ENCODE measurements at places on chromosomes 7 and 10.

DNA sequence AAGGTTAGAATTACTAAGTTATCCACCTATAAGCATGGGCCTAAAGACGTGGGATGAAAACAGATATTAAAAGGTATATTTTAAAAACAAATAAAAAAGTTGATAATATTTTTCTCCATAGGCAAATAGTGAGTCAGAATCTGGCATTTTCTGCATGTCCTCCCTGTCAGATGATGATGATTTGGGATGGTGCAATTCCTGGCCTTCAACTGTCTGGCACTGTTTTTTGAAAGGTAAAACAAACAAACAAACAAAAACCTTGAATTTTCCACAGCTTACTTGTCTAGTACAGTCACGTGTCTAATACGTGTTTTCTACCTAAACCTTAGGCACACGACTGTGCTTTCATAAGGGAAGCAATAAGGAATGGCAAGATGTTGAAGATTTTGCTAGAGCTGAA is 17.4 kb downstream of the HBP1 start:
- no peak for DNase-seq

GRCh38 chr10:6746782-6747181 is 166.7 kb upstream of the PRKCQ start:
- no peak for DNase-seq

GRCh38 chr10:89535171-89536012 is at the start of gene SLC16A12:
SLC16A12 (minus strand) TSS chr10:89535594; CDS start chr10:89462578, 73,016 bp downstream.
- DNase-seq, result no peak

- DNase-seq, result no peak
These were observed 660 bp upstream of the HHEX start for GRCh38 chr10:92688927-92689662.

GRCh38 chr10:10758306-10758705 is 259.4 kb upstream of the CELF2 start:
- no peak for DNase-seq

- no peak for DNase-seq
These were observed 38.9 kb downstream of the COL26A1 start for GRCh38 chr7:101401390-101402080.
